Activated T-cell treated with anti-CD3 and anti-CD28 coated beads for 1 hour (primary cell): ENCODE measurements at places on chromosomes 3 and 15.

- no peak for DNase-seq
Observed at GRCh38 chr3:139024968-139025367, 4.2 kb upstream of the PRR23B start.

GRCh38 chr3:30354972-30355371, 251.4 kb upstream of the TGFBR2 start:
- no peak for DNase-seq

GRCh38 chr3:155335724-155336354, 42.4 kb upstream of the STRIT1 start:
- no peak for DNase-seq

- no peak for DNase-seq
Observed at GRCh38 chr3:25306066-25306465, 122.0 kb upstream of the RARB start.

DNA sequence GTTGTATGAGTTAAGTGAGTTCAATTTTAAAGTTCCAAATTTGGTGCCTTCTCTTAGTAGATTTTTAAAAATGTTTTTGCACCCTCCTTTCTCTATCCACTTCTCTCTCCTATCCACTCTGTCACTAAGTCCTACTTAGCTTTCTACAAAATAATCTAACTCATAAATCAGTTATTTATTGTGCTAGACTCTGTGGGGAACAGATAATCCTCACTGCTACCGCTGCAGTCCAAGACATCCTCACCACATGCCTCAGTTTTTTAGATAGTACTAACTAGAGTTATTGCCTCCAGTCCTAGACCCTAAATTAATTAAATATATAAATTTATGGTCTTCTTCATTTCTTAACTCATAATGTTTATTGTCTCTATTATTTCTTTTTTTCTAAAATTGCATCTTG, 576.3 kb downstream of the GRM7 start:
- no peak for DNase-seq

DNA sequence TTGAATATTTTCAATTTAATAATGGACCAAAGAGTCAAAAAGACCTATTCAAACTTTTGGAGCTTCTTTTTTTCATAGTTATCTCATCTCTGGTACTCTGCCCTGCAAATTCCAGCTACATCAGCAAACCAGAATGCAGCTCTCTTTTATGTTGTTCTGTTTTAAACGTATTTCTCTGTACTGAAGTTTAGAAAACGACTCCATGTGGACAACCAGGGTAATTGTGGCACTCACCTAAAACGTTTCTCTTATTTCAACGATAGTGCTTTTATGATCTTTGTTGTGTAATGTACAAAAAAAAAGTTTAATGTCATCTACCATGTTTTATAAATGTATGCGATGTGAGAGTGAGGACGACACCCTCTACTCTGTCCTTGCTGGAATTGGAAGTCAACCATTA, 1472.3 kb upstream of the GBE1 start:
- no peak for DNase-seq

DNA sequence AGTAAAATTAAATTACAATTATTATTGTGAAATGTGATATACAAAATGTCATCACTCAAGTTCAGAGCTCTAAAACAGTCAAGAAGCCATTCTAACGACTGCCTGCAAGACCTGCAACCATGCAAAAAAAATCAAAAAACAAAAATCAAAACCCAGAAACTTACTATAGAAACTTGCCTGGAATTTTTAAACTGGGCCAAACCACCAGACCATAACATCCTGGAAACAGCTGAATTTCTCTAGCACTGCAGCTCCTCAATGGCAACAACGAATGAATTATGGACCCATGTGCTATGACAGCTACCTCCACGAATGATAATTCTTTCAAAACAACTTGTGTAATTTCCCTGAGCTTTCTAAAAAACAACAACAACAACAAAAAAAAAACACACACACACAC, 130.0 kb upstream of the KCNMB2 start:
- DNase-seq, result no peak

DNA sequence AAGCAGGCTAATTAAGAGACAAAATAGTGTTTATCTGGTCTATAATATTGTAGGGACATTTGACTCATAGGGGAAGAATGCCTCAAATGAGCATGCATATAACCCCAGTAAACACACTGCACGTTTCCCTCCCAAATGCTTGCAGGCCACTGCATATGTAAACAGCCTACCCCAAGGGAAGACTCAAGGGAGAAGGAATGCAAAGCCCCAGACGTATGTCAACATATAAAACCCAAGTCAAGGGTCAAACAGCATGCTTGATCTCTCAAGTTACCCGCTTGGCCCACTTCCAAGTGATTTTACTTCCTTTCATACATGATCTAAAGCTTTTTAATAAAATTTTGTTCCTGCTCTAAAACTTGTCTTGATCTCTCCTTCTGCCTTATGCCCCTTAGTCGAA, 1090.0 kb downstream of the OTOL1 start:
- no peak for DNase-seq

- no peak for DNase-seq
Observed at GRCh38 chr3:21750831-21751391, at the start of gene ZNF385D. TSS of gene ZNF385D (minus strand) at chr3:21751210. CDS start at chr3:21750916, 294 bp downstream.

DNA sequence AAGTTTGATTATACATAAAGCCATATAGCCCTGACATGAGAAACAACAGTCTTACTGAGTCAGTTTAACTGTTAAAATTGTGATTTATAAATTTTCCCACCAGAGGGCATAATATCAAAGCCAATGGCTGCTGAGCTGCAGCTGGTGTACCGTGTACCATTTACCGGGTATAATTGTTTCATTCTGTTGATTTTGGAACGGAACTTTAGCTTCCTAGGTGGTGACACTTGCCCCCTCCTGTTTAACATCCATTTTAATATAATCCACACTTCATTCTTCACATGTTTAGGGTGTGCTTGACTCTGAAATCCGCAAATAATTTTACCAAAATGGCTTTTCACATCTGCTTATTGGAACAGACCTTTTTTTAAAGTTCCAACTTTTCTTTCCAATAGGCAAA, 72.8 kb downstream of the SLC9A9 start:
- DNase-seq, result no peak

- no peak for DNase-seq
Observed at GRCh38 chr3:175751089-175751488, 892.0 kb downstream of the NAALADL2 start.

DNA sequence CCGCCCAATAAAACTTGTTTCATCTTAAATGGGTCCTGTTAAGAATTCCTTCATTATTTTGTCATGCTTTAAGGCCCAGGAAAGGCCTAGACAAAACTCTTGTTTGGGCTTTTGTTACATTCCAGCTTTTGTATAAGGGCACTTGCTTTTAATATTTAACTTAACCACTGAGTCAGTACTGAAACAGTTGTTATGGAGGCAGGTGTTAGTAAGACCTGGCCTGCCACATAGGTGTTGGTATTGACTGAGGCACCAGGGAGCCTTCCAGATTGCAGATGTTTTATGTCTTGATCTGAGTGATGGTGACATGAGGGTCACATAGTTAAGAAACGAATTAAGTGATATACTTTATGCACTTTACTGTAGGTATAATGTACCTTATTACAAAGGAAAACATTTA, 274.9 kb upstream of the TGFBR2 start:
- no peak for DNase-seq

DNA sequence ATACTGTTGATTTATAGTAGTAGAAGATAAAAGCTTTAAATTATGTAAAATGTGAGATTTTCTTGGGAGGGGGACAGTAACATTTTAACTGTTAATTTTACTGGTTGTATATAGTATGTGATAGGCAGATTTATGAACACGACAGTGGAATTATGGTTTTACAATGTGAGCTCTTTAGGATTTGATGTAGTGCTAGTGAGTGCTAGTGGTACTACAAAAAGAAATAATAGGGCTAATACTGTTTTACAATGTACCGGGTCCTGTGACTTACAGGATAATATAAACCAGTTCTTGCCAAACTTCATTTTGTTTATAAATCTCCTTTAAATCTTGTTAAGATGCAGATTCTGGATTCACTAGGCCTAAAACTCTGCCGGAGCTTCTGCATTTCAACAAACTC, 165.7 kb downstream of the TCF12 start:
- DNase-seq, result no peak

DNA sequence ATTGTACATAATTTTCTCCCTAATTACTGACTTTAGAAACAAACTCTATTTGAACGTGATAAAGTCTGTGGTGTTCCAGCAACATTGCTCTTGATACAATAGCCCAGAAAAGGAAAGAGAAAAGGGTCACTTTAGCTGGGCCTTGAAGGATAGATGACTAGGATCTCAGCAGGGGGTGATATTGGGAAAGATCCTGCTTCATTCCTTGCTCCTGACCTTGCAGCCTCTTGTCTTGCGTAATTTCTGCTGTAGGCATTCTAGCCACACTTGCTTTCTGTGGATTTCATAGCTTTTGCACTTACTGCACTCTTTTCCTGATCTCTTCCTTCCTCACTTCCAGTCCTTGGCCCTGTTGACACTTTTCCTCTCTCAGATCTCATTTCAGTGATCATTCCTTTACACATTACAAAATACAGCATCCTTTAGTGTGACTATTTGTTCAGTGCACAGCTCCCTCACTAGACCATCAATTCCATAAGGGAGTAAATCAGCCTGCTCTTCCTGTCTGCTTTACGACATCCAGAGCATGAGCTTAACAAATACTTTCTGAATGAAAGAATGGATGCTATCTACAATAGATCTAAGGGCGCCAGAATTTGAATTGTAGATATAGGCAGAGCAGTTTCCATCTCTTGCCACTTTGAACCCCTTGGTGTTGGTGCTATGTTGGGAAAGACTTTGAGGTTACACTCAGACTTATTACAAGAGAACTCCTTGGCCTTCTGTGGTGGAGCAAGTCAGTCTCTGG, 559.6 kb upstream of the MDFIC2 start:
- no peak for DNase-seq

- DNase-seq, result no peak
Observed at GRCh38 chr3:160016972-160017371, 28.3 kb downstream of the IL12A start.

DNA sequence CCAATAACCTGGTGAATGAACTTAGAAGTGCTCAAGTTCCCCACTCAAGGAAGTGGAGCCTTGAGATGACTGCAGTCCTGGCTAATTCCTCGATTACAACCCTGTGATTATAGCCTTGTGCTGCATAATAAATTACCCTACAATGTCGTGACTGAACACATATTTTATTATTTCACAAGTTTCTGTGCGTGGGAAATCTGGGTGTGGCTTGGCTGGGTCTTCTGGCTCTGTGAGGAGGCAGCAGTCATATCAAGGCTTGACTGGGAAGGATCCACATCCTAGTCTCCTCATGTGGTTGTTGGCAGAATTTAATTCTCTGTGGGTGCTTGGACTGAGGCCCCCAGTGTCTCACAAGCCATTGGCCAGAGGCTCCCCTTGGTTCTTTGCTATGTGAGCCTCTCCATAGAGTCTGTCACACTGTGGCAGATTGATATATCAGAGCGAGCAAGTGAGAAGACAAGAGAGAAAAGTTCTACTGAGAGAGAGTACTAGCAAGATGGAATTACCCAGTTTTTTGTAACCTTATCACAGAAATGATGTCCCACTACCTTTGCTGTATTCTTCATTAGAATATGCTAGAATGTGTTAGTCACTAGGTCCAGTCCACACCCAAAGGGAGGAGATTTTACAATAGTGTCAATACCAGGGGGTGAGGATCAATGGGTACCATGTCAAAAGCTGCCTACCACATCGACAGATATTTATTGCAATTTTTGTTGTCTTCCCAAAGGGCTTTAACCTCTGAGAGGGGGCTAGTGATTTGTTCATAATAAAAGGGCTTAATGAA, 102.8 kb upstream of the TBC1D5 start:
- no peak for DNase-seq

DNA sequence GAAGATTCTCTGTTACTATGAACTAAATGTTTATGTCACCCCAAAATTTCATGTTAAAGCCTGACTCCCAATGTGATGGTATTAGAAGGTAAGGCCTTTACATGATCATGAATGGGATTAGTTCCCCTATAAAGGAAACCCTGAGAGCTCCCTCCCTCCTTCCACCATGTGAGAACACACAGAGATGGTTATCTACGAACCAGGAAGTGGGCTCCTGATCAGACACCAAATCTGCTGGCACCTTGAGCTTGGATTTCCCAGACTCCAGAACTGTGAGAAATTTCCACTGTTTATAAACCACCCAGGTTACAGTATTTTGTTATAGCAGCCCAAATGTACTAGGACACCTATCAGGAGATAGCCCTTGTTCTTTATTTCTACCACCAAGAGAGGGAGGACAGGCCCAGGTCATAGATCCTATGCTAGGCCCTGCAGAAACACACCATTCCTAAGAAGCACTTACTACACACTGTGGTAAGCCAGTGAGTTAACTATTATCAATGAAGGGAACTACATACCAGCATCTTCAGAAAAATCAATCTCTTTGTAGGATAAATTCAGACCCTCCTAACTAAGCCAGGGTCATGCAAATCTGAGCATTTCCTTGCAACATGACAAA, 59.0 kb downstream of the PRKAR2A start:
- DNase-seq, result no peak

DNA sequence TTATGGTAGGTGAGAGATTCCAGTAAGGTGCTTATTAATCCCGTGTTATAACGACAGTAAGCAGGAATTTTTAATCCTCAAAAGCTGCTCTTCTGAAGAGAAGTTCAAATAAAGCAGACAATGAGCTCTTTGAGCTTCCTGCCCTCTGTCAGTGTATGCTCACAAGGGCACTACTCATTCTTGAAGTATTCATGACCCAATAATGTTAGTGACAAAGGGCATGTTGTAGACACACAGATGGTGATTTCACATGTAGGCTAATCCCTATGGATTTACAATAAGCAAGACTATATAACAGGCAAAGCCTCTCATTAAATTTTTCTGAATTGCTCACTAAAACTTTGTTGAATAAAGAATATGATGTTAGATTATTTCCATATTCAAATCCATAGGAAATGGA, 578.6 kb downstream of the RSL24D1 start:
- no peak for DNase-seq

GRCh38 chr15:70046679-70047369, 50.9 kb downstream of the TLE3 start:
- DNase-seq, result no peak

DNA sequence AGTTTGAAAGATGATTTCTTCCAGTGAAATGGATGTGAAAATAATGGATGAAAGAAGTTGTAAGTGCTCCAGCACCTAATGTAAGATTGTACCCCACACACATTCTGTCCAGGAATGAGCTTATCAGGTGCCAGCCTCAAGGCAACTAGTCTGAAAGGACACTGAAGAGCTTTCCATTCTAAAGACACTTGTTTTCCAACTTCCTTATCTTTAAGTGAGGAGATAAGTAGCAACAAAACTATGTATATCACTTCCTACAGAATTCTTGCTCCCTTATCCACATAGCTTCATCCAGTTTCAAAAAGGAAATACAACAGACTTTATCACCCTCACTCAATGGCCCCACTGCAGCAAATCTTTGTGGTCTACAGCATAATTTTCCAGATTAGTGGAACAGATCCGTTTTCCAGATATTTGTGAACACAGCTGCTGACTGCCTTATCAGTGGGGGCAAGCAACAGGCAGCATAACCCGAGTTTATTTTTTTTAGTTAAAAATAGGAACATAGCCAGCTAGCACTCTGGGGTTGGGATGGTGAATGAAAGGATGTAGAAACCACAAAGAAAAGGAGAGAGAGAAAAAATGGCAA, 60.6 kb downstream of the CD200R1L start:
- DNase-seq, result no peak
